AG08396 (cell line): ENCODE measurements at places on chromosomes 3 and 15.

GRCh38 chr3:64799606-64800005 is 111.8 kb upstream of the ADAMTS9 start:
- DNase-seq, result no peak

- DNase-seq, result no peak
These were observed 182.5 kb downstream of the TNIK start for GRCh38 chr3:171277456-171278298.

DNA sequence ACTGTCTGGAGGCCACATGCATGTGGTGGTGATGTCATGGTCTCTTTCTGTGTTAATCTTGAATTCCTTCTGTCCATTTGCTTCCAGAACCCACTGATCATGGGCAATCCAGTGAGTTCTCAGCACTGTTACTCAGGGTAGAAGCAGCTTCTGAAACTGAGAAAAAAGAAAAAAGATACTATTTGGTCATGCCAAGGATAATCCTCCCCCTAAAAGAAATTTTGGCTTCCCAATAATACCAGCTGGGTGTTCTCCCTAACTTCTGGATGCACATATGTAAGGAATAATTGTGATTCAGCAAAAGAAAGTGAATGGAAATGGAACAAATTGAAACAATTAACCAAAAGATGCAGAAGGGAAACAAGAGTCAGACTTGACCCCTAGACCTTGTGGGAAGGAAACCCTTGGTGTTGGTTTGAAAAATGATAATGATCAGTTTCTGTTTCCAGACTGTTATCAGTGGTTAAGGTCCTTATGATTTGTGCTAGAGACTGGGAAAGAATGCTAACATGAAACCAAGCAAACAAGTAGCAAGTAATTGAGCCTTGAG is 92.3 kb downstream of the RBMS3 start:
- DNase-seq, result no peak

DNA sequence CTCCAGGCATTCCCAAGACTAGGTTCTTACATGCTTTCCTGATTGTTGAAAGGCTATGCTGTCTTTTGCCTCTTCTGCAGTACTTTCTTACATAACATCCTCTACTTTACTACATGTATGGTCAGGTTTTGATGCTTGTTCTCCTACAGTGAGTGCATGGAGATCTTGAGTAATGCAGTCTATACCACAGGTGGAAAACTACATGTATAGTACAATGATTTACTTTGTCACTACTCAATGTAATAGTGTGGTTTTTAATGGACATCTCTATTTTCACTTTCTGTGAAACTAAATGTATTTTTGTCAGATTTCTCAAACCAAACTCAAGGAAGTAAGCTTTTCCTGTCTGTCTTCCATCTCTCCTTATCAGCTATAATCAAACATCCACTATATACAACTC is 657.0 kb downstream of the TUSC7 start:
- no peak for DNase-seq

DNA sequence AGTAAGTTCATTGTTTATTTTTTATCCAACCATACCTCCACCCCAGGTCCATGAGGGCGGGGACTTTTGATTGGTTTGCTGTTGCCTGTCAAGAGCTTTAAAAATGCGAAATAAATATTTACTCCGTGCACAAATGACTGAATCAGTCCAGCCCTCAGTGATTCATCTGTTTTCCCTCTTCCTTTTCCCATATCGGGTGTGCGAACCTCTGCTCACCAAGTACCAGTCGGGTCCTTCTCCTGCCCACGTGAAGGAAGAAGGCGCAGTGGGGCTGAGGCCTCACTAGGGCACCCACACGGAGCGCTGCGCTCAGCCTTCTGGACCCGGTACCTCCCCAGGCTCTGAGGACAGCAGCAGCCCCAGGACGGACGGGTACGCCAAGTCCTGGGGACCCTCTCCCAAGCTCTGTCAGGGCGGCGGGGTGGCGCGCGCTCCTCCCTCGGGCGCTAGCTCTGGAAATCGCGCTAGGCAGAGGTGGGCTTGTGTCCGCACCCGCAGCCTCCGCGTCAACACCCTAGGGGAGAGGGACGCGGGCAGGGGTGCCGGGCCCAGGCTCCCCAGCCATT is 70.5 kb upstream of the EPHB3 start:
- DNase-seq, result no peak
